ENCODE measurements at places on chromosomes 5 and 9.

- no peak overlapping the region for H3K4me3 ChIP-seq
- no peak overlapping the region for H3K27ac ChIP-seq
- no peaks in the 10 kb centered on the region for H3K36me3 ChIP-seq
- no peak for DNase-seq
- H3K4me1 ChIP-seq, result no peaks in the 10 kb centered on the region
These were observed 13.5 kb upstream of the NUP214 start for GRCh38 chr9:131111854-131112311.

- no peak overlapping the region for H3K4me3 ChIP-seq
- no peaks in the 10 kb centered on the region for H3K4me1 ChIP-seq
- H3K27me3 ChIP-seq, result no peaks in the 10 kb centered on the region
- H3K27ac ChIP-seq, result no peak overlapping the region
- no peak for DNase-seq
These were observed 6.6 kb downstream of the MYMK start for GRCh38 chr9:133518200-133518599.

GRCh38 chr9:89564346-89564878 lies 40.4 kb upstream of the GADD45G start:
- no peak overlapping the region for H3K27ac ChIP-seq
- H3K4me1 ChIP-seq, result no peaks in the 10 kb centered on the region
- DNase-seq, result peak; percentile 78
- H3K36me3 ChIP-seq, result no peaks in the 10 kb centered on the region

DNA sequence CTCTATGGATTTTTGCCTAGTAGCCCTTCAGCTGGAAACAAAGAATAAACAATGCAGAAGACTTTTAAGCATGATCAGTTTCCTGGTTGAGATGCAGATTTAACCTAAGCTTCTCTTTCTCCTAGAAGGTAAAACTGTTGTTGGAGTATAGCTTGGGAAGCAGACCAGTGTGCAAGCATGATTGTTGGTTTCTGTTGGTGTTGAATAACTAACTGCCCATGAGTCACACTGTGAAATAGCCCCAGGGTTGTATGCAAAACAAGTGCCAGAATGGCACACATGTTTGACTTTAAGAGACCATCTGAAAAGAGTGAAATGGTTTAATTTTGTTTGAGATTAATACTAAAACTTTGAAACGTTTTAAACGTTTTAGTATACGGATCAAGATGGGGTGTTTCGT lies 227.1 kb downstream of the ARHGEF28 start:
- DNase-seq, result no peak
- no peaks in the 10 kb centered on the region for H3K4me1 ChIP-seq
- H3K4me3 ChIP-seq, result no peak overlapping the region
- no peaks in the 10 kb centered on the region for H3K27me3 ChIP-seq
- H3K36me3 ChIP-seq, result no peaks in the 10 kb centered on the region

DNA sequence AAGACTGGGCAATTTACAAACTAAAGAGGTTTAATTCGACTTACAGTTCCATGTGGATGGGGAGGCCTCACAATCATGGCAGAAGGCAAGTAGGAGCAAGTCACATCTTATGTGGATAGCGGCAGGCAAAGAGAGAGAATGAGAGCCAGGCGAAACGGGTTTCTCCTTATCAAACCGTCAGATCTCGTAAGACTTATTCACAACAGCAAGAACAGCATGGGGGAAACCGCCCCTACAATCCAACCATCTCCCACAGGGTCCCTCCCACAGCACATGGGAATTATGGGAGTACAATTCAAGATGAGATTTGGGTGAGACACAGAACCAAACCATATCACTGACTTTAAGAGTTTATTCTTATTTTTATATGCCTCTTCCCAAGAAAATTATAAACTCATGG lies 60.3 kb downstream of the RFK start:
- no peaks in the 10 kb centered on the region for H3K4me1 ChIP-seq
- no peak for DNase-seq
- H3K27ac ChIP-seq, result no peak overlapping the region
- H3K4me3 ChIP-seq, result no peak overlapping the region
- H3K27me3 ChIP-seq, result no peaks in the 10 kb centered on the region

- no peak for DNase-seq
- H3K36me3 ChIP-seq, result no peaks in the 10 kb centered on the region
- H3K27me3 ChIP-seq, result no peaks in the 10 kb centered on the region
These were observed 169.7 kb upstream of the CDH9 start for GRCh38 chr5:27208051-27208450.

GRCh38 chr9:31078175-31078574 lies 1306.3 kb upstream of the ACO1 start:
- H3K36me3 ChIP-seq, result no peaks in the 10 kb centered on the region
- H3K27me3 ChIP-seq, result no peaks in the 10 kb centered on the region
- no peak overlapping the region for H3K27ac ChIP-seq
- no peak for DNase-seq
- no peak overlapping the region for H3K4me3 ChIP-seq

- no peak overlapping the region for H3K27ac ChIP-seq
- H3K36me3 ChIP-seq, result no peaks in the 10 kb centered on the region
- no peaks in the 10 kb centered on the region for H3K27me3 ChIP-seq
- H3K4me3 ChIP-seq, result no peak overlapping the region
- DNase-seq, result no peak
- no peaks in the 10 kb centered on the region for H3K4me1 ChIP-seq
These were observed 115.8 kb downstream of the DAB2IP start for GRCh38 chr9:121767171-121767769.

GRCh38 chr9:13963005-13963653 lies 350.8 kb downstream of the NFIB start:
- no peak overlapping the region for H3K4me3 ChIP-seq
- H3K27me3 ChIP-seq, result no peaks in the 10 kb centered on the region
- DNase-seq, result no peak
- H3K36me3 ChIP-seq, result no peaks in the 10 kb centered on the region
- no peak overlapping the region for H3K27ac ChIP-seq
- H3K4me1 ChIP-seq, result no peaks in the 10 kb centered on the region

DNA sequence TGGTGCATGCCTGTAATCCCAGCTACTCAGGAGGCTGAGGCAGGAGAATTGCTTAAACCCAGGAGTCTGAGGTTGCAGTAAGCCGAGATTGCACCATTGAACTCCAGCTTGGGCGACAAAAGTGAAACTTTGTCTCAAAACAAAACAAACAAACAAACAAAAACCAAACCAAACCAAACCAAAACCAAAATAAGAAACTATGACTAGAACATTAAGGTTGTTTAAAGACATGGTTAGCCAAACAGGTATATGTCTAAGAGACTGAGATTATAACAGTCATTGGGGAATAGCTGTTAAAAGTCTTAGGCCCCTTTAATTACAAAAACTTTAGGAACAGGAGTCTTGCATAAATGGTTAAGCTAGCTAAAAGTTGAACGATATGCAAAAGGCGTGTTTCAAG lies 63.6 kb downstream of the PRDM9 start:
- H3K27ac ChIP-seq, result no peak overlapping the region
- H3K27me3 ChIP-seq, result no peaks in the 10 kb centered on the region
- H3K36me3 ChIP-seq, result no peaks in the 10 kb centered on the region
- H3K4me3 ChIP-seq, result no peak overlapping the region
- no peak for DNase-seq

GRCh38 chr9:17130291-17130690 lies 4.5 kb upstream of the CNTLN start:
- H3K27me3 ChIP-seq, result no peaks in the 10 kb centered on the region
- H3K36me3 ChIP-seq, result no peaks in the 10 kb centered on the region
- no peak for DNase-seq
- H3K4me1 ChIP-seq, result peaks cover 8% of the 10 kb centered on the region
- no peak overlapping the region for H3K27ac ChIP-seq
- H3K4me3 ChIP-seq, result no peak overlapping the region

DNA sequence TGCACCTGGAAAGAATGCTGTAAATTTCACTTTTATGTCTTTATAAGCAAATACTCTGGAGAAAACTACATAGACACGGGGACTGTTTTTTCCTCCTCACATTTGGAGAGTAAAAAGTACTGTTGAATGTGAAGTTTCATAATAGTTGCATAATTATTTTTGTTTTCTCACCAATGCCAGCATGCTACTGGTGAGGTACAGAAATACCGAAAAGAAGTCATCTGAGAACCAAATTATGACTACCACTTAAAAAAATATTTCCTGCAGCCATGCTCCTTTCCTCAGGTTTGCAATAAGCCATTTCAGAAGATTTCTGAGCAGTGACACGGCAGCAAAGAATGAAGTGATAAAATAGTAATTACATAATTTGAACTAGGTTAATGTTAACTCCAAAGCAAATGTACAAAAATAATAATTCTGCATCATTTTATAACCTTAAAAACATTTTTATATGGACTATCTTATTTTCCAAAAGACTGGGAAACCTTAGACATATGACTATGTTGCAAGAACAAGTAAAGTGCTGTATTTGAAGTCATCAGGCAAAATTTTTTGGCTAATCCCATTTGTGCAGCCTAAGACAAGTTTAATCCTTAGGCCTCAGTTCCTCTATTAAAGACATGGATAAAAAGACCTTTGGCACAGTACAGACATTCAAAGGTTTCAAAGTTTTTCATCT lies 144.7 kb downstream of the PCSK1 start:
- H3K27ac ChIP-seq, result no peak overlapping the region
- no peak overlapping the region for H3K4me3 ChIP-seq
- H3K27me3 ChIP-seq, result no peaks in the 10 kb centered on the region
- no peaks in the 10 kb centered on the region for H3K36me3 ChIP-seq

GRCh38 chr9:14391620-14392019 lies 77.7 kb upstream of the NFIB start:
- no peak overlapping the region for H3K27ac ChIP-seq
- no peak for DNase-seq
- H3K4me1 ChIP-seq, result peaks cover 10% of the 10 kb centered on the region
- H3K36me3 ChIP-seq, result no peaks in the 10 kb centered on the region
- no peaks in the 10 kb centered on the region for H3K27me3 ChIP-seq
- H3K4me3 ChIP-seq, result no peak overlapping the region

DNA sequence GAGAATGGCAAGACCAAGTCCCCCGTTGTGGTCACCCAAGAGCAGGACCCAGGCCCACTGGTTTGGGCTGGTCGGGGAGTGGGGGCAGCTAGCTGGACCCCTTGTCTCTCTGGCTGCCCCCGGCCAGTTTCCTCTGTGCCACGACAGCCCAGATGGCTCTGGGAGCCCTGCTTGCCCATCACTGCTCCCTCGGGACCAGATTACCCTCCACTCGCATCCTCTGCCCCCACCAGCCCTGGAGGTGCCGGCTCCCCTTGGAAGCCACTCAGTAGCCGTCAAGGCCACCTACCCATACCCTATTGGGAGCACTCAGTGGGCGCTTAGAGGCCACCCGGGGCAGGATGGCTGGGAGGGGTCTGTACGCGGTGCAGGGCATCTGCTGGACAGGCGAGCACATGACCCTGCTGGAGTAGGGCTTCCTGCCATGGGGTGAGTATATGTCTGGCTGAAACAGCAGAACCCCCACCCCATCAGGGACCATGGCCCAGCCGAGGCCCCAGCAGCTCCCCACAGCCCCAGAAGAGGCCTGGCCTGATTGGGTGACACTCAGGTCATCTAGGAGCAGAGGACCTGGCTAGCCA lies 70.0 kb downstream of the ZNF354C start:
- no peaks in the 10 kb centered on the region for H3K4me1 ChIP-seq
- no peaks in the 10 kb centered on the region for H3K27me3 ChIP-seq
- no peak overlapping the region for H3K27ac ChIP-seq
- H3K4me3 ChIP-seq, result no peak overlapping the region
- H3K36me3 ChIP-seq, result no peaks in the 10 kb centered on the region

DNA sequence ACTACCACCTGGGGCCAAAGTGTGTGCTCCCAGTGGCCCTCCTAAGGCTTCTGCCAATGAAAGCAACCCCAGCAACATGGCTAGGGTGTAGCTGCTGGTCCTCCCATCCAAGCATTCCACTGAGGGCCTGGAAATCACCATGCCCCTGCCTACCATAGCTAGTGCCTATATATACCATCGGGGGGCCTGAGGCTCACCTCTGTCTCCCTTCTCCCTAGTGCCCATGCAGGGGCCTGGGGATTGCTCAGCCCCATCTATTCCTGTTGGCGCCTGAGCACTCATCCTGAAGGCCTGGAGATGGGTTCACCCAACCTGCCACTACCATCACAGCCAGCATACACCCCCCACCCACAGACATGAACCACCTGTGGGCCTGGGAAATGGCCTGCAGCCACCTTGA lies 367.3 kb downstream of the RAB3C start:
- no peak for DNase-seq
- no peaks in the 10 kb centered on the region for H3K27me3 ChIP-seq
- H3K36me3 ChIP-seq, result no peaks in the 10 kb centered on the region
- H3K27ac ChIP-seq, result no peak overlapping the region
- no peak overlapping the region for H3K4me3 ChIP-seq

- no peaks in the 10 kb centered on the region for H3K36me3 ChIP-seq
- H3K4me3 ChIP-seq, result no peak overlapping the region
- H3K27ac ChIP-seq, result no peak overlapping the region
- no peak for DNase-seq
- H3K4me1 ChIP-seq, result peaks cover 78% of the 10 kb centered on the region
These were observed 16.8 kb downstream of the RASGRF2 start for GRCh38 chr5:80976985-80977384.

DNA sequence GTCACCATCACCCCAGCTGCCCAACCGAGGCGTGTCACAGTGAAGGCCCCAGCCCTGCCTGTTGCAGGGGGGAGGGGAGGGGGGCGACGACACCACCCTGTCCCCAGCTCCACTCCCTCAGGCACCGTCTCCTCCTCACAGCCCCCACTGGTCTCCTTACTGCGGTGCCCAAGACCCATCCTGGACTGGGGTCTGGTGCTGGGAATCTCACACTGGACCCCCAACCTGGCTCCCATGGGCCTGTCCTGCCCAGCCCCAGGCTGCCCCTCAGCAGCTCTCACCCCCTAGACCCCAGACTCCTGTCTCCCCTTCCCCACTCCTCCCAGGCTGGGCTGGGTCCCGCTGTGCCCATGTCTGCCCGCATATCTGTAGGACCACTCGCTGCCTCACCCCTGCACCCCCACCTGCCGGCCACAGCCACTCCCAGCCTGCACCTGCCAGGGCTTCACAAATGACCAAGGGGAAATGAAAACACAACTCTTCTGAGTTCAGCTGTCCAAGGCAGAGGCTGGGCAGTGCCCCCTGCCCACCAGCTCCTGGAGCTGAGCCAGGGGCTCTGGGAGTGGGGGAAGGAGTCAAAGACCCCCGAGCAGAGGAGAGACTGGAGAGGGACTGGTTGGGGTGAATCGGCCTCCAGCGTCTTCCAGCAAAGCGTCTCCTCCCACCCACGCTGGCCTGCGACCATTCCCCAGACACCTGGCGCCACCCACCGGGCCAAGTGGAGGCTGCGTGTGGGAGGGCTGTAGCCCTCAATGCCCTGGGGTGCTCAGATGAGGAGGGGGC lies 32.6 kb upstream of the EGFL7 start:
- peak; percentile 77 for DNase-seq
- no peak overlapping the region for H3K4me3 ChIP-seq
- no peaks in the 10 kb centered on the region for H3K4me1 ChIP-seq
- H3K27me3 ChIP-seq, result no peaks in the 10 kb centered on the region
